ENCODE measurements at places on chromosomes 3 and 15.

GRCh38 chr3:55505776-55506175, 18.7 kb upstream of the WNT5A start:
- no peak for DNase-seq

GRCh38 chr3:99962703-99963102, 145.0 kb downstream of the CMSS1 start:
- no peak for DNase-seq

DNA sequence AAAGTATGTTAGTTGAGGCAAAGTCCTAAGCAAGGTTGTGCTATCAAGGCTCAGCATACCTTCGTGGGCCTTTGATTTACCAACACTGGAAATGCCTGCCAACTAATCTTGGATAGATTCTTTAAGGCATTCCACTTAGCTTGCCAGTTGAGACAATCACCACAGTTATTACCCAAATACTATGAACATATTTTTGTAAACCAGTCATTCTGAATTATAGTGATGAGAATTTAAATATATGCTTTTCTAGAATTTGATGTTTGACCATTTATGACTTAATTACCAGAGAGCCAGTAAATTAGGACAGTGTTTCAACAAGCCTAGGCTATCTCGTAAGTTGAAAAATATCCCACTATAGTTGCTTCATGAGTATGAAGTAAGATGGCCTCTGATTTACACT, 15.5 kb downstream of the TRIM59 start:
- no peak for DNase-seq

DNA sequence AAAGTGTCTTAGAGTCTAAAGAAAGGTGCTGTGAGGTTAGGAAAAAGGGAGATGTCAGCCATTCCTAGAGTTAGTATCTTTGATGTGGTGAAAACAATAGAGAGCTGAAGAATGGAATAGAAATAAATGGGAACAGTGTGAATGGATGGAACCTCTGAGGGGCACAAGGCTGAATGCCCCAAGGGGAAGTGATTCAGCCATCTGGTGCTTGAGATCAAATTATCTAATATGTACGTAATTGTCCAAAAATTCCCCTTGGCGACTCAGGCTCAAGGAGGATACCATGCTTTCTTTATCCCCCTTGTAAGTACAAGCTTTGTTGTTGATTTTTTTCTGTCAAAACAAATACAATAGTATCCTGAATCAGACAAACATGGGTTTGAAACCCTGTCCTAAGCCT, 361.6 kb downstream of the LSAMP start:
- DNase-seq, result no peak

GRCh38 chr3:10928407-10928960, 64.1 kb upstream of the SLC6A1 start:
- DNase-seq, result no peak

DNA sequence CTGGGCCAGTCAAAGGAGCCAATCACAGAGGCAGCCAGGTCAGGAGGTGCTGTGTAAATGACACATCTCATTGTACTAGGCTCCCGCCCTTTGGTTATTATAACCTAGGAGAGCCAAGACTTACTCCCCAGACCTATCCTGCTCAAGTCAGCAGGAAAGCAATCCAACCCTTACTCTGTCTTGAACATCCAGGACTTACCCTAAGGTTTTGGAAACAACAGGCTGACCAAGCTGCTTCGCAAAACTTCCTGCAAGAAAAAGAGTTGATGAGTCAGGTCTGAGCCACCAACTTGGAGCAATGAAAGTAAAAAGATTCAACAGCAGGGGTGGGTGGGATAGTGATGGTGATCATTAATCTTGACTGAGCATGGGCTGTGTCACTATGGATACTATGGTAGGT, 144.4 kb downstream of the MYLK start:
- DNase-seq, result no peak

DNA sequence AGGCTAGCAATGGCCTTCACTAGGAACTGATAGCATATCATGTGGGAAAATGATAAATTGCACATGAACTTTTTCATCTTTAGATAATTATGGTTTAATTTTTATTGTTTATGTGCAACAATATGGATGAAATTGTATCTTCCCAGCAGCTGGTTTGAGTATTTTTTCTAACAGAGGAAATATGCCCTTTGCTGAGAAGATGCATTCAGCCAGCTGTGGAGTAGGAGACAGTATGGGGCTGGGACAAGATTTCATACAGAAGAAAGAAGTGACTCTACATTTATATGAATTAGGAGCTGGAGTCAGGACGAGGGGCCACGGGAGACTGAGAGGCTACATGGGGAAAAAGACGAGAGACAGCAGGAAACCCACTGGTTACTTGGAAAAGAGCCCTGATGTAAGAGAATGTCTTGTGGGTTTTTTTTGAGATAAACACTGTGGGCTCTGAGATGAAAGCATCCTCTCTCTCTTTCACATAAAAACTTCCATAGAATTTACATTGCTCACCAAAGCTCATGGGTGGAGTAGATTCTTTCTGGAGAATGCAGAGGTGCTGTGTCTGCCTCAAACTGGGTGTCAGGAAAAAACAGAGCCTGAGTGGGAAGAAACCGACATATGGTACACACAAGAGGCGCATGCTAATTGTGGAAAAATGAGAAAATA, 115.2 kb upstream of the PDZRN3 start:
- no peak for DNase-seq

DNA sequence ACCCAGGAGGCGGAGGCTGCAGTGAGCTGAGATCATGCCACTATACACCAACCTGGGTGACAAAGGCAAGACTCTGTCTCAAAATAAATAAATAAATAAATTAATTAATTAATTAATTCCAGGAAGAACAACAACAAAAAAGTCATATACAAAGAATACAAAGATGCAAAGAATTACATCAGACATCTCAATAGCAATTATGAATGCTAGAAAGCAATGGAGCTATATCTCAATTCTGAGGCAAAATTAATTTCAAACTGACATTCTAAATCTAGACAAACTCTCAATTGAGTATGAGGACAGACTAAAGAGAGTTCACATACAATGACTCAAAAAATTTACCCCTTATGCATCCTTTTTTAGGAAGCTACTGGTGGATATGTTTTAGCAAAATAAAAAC, 69.6 kb upstream of the CTNNB1 start:
- no peak for DNase-seq

GRCh38 chr3:77411334-77411733, 371.4 kb downstream of the ROBO2 start:
- DNase-seq, result no peak
